ENCODE measurements at places on chromosomes 3 and 15. TPM values are rescaled to one million over a fixed set of nuclear protein-coding genes. Genes with fewer than 3 reads are reported as not detected.

ZIC1 gene
- not detected for total RNA-seq

LSMEM2 gene
- not detected for total RNA-seq

ECE2 gene
- under 0.01 TPM for total RNA-seq

MST1R gene
- total RNA-seq, result 1.9 TPM

C2CD4A gene
- not detected for total RNA-seq

ARRDC4 gene
- 9.2 TPM for total RNA-seq

IGSF11 gene
- 0.44 TPM for total RNA-seq

SHC4 gene
- 2.0 TPM for total RNA-seq

CXCR6 gene
- total RNA-seq, result not detected

LOXL1 gene
- 287 TPM for total RNA-seq

RTP1 gene
- total RNA-seq, result not detected

DUOXA2 gene
- not detected for total RNA-seq

GALNT15 gene
- 93.0 TPM for total RNA-seq

GPR87 gene
- total RNA-seq, result 0.29 TPM

PCYT1A gene
- total RNA-seq, result 104 TPM

VGLL3 gene
- 25.7 TPM for total RNA-seq

ACTR8 gene
- 60.4 TPM for total RNA-seq

RTP4 gene
- total RNA-seq, result 2.8 TPM

GCSAM gene
- total RNA-seq, result not detected

NAALADL2 gene
- 19.7 TPM for total RNA-seq

CD80 gene
- total RNA-seq, result 0.33 TPM
